AG04449 (cell line): ENCODE measurements at places on chromosomes 5 and 9.

DNA sequence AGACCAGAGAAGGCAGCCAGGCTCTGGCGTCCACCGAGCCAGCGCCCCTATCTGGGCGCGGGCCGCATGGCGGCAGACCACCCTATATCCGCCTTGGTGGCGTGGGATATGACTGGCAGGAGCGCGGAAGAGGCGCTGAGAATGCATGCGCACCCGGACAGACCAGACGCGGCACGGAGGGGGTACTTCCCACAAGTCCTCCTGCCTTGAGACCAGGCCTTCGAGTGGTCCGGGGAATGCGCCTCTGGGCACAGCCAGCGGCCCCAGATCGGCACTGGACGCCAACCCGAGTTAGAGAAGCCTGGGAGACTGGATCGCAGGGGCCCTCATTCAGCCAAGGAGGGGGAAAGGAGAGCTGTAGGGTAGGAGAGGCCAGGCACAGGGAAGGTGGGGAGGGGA lies 2.5 kb upstream of the LMX1B start:
- DNase-seq = no peak

DNA sequence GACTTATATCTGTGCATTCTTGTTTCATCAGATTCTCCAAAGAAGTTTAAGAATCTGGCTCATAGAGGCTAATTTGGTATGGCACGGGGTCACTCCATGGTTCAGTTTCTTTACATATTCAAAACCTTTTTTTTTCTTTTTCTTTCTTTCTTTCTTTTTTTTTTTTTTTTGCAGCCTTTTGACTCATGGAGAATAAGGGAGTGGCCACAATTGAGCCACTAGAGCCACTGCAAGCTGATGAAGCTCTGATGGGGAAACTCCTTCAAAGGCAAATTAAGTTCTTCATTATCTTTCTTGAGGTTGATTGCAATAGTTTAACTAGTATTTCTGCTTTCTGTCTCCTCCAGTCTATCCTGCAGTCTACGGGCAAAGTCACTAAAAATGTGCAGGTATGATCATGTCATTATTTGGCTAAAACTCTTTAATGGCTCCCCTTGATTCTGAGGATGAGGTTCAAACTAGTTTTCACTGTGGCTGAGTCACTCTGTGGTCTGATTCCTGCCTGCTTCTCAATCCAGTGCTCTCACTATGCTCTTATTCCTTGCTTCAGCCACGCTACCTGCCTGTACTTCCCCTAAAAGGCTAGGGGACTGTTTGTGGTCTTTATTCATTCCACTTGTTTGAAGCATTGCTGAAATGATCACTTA lies 93.5 kb upstream of the RIOK2 start:
- DNase-seq = no peak

- DNase-seq = peak; percentile 34
Observed at GRCh38 chr5:128144491-128144890, 60.9 kb downstream of the SLC12A2 start.

DNA sequence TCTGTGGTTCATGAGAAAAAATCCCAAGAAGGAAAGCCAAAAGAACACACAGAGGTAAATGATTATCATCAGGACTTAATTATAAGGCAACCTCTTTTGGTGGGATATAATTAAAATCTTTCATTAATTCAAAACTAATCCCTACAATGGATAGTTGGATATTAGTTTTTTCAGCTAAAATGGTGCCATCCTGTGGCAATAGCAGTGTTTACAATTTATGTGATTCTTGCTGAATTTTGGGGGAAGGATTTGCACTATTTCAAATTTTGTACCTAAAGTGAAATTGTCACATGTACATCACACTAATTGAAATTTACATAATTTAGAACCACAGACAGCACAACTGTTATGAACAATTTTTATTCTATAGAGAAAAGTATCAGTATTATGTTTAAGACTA lies 67.0 kb downstream of the CAST start:
- no peak for DNase-seq

- DNase-seq = no peak
Observed at GRCh38 chr5:145978708-145979107, 42.3 kb downstream of the SH3RF2 start.

DNA sequence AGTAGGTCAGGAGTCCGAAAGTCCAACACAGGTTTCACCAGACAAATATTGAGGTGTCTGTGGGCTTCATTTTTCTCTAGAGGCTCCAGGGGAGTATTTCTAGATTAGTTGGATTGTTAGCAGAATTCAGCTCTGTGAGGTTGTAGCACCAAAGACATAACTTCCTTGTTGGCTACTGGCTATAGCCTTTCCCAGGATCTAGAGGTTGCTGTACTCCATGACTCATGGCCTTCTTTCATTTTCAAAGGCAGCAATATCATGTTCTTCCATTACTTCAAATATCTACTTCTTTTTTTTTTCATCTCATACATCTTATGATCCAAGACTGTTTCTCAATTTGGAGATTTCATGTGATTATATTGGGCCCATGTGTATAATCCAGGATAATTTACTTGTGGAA lies 404.0 kb upstream of the FAM174A start:
- DNase-seq = no peak

DNA sequence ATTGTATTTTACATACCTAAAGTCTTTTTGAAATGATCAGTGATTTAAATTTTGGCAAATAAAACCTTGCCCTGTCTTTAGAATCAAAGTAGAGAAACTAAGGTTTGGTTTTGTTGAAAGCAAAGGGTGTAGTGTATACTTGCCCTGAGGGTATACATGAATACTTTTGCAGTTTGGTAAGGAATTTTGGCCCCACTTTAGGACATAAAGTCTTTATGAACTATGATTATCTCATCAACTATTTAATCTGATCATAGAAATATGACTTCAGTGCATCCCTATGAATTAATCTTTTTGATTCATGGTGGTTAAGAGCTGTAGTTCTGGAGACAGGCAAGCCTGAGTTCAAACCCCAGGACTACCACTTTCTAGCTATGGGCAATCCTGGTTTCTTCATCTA lies 17.7 kb downstream of the RAD1 start:
- DNase-seq = no peak

- no peak for DNase-seq
Observed at GRCh38 chr5:84197538-84197937, 187.1 kb downstream of the EDIL3 start.

DNA sequence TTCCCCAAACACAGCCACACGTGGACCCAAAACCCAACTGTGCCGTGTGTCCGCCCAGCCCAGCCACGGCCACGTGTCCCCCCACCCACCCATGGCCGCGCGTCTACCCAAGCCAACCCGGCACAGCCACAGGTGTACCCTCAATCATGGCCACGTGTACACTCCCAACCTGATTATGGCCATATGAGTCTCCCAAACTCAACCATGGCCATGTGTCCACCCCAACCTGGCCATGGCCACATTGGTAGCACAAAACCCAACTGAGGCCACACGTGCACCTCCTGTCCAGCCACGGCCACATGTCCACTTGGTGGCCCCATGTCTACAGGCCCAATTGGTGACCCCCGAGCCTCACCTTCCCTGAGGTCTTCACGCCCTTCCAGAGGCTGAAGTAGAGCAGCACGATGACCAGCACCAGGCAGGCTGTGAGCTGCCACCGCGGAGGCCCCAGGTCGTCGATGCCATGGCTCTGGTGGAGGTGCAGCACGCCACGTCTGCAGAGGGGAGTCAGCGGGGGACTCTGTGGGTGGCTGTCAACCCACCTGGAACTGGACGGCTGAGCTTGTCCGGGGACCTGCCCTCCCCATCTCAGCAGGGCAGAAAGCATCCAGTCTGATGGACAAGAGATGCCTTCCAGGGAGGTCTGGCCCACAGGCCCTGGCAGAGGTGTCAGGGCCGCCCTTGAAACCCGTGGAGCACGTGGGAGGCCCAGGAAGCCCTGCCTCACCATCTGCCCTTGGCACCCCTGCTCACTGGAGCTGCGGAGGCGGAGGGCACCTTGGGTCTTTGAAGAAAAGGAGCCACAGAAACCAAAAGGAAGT lies 23.5 kb downstream of the SLC6A3 start:
- DNase-seq = no peak

GRCh38 chr5:175800656-175801081 lies 70.7 kb upstream of the CPLX2 start:
- DNase-seq = no peak

GRCh38 chr9:97846347-97846746 lies 6.7 kb upstream of the FOXE1 start:
- no peak for DNase-seq

GRCh38 chr9:16329671-16330113 lies 540.8 kb downstream of the BNC2 start:
- DNase-seq = no peak

DNA sequence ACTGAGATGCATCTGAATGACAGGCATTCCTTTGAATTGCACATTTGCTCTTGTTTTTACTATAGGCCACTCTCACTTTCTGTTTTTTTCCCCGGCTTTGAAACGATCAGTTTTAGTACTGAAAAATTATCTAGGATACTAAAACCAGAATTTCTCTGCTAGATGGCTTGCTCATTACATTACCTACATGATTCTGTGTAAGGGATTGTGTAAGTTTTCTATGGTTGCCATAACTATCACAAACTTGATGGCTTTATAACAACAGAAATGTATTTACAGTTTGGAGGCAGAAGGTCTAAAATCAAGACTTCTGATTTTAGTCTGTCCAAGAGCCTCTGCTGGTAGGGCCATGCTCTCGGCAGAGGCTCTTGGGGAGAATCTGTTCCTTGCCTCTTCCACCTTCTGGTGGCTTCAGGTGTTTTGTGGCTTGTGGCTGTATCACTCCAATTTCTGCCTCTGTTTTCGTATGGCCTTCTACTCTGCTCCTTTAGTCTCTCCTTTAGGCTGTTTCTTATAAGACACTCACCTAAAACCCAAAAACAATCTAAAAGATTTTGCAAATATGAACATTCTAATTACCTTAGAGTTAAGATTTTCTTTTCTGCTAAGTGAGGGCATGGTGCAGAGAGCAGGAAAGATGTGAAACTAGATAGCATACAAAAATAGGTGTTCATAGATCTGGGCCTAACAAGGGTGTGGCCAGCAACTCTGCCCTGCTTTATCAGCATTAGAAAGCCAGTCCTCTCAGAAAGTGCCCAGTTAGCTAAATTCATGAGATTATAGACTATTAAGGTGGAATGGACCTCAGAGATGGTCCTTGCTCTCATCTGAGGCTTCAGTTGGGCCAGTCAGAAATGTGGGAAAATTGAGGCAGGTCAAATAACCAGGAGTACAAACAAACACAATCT lies 93.3 kb upstream of the CDKN2B start:
- DNase-seq = no peak

GRCh38 chr5:28917631-28918030 lies 1879.2 kb upstream of the CDH9 start:
- no peak for DNase-seq

GRCh38 chr5:178367736-178368120 lies 135.1 kb upstream of the PHYKPL start:
- no peak for DNase-seq

DNA sequence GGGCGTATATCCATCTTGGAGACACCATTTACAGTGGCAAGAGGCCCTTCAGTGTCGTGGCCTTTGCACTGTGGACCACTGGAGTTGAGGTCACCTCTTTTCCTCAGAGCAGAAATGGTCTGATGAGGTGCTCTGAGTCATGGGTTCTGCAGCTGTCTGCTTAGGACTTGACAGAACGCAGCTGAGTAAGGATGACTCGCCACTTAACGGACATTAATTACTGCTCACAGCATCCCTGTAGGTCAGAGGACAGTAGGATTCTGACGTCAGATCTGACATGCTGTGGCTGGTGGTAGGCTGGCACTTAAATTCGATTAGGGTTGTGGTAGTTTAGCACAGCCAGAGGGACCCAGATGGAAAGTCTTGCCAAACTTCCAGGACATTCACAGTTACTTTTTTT lies 479.4 kb downstream of the DMAC1 start:
- peak; percentile 62 for DNase-seq

- peak; percentile 71 for DNase-seq
Observed at GRCh38 chr5:43389679-43390329, 22.4 kb downstream of the CCL28 start.

DNA sequence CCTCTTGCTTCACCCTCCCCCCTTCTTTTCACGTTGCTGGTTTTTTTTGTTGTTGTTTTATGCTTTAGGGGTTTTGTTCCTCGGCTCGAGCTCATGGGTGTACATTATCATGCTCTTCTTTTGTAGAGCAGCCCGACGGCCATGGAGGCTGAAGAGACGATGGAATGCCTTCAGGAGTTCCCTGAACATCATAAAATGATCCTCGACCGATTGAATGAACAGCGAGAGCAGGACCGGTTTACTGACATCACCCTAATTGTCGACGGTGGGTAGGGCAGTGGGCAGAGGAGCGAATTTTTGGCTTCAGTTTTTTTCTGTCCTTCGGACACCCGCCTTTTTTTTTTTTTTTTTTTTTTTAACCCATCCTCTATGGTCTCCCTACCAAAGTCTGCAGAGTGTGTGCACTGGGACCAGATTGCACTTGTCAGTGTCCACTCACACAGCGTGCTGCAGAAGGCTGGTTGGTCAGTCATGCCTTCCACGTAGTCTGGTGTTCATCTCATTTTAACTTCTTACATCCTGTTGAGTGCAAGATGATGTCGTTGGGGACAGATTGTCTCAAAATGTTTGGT lies 1.3 kb downstream of the ZNF131 start:
- no peak for DNase-seq

- DNase-seq = no peak
Observed at GRCh38 chr5:132414634-132415378, 45.3 kb downstream of the SLC22A5 start.

DNA sequence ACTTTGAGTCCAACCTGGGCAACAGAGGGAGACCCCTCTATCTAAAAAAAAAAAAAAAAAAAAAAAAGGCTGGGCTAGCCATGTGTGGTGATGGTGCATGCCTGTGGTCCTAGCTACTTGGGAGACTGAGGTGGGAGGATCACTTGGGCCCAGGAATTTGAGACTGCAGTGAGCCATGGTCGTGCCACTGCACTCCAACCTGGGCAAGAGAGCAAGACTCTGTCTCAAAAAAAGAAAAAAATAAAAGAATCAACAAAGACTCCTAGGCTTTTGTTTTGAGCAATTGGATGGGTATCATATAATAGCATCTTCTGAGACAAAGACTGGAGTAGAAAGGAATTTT lies 481.7 kb upstream of the PAPPA start:
- DNase-seq = no peak

- DNase-seq = no peak
Observed at GRCh38 chr5:59037941-59038797, 455.3 kb downstream of the RAB3C start.

GRCh38 chr5:18111906-18112465 lies 477.7 kb downstream of the TAF11L14 start:
- DNase-seq = no peak

DNA sequence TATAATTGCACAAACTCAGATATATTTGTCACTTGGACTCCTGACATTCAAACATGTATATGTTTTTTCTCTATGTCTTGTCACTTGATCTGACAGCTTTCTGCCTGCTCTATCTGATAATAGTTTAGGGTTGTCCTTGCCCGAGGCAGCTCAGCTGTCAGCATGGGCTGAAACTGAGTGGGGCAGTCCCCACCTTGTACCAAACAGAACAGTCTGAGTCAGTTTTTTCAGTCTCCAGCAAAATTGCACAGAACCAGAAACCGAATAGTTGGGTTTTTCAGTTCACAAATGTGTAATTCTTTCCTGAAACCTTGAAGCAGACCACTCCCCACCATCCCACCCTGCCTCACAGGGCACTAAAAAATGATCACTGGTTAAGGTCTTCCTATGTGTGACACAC lies 9.5 kb upstream of the HAND1 start:
- no peak for DNase-seq

- no peak for DNase-seq
Observed at GRCh38 chr5:42672925-42673324, 83.7 kb upstream of the CCDC152 start.
